ENCODE measurements at places on chromosomes 1 and 21. TPM values are rescaled to one million over a fixed set of nuclear protein-coding genes. Genes with fewer than 3 reads are reported as not detected.

PAQR7 gene
- 8.2 TPM for total RNA-seq

PRR9 gene
- total RNA-seq: not detected

LORICRIN gene
- not detected for total RNA-seq

NPHS2 gene
- not detected for total RNA-seq

KLHDC8A gene
- 5.0 TPM for total RNA-seq

Data from H7 (cell line).